ENCODE measurements at places on chromosomes 1 and 21.

DNA sequence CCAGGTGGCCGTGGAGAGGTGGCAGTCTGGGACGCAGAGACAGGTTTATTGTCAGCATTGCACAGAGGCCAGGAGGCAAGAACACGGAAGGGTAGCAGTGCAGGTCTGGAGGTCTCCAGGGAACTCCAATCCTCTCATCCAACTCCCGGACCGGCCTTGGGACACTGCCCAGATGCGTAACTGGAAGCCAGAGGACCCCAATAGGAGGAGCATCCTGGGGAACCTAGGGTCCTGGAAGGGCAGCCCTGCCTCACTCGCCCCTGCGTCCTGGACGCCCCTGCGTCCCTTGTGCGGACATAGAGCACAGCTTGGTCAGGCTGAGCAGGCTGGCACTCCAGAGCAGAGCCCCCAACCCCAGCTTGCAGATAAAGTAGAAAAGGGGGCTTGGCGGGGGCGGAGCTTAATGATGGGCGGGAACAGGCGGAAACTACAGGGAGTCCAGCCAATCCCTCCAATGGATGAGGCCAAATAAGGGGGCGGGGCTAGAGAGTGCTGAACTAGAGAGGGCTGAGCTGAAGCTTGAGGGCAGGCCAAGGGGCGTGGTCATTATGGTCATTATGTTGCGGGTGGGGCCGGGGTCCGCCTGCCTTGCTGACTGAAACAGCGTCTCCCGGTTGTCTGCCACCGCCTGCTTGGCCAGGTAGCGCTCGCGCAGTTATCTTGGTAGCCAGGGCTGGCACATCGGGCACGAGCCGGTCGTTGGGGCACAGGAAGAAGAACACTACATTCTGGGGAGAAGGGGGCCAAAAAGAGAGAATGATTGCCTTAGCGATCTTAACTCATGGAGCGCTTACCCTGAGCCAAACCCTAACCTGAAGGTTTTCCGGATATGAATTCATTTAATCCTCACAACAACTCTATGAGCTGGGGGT is 3.7 kb upstream of the ARHGEF19 start:
- no peaks in the 10 kb centered on the region for H3K27me3 ChIP-seq
- H3K4me1 ChIP-seq = peaks cover 30% of the 10 kb centered on the region
- no peaks in the 10 kb centered on the region for H3K36me3 ChIP-seq
- DNase-seq = no peak

DNA sequence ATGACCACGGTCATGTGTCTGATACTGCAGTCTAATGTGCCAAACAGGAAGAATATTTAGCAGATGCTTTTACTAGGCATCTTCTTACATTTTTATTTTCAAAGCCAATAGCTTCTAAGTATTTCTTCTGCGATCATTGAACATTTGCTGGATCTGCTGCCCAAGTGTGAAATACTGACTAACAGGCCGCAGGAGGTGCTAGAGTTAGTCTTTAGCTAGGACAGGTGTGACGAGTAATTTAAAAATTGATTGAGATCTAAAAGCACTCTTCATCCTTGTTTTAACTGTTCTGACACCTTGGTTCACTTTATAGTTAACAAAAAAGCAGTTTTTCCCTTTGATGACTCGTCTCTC is 748 bp upstream of the FAM78B start:
- peaks cover 28% of the 10 kb centered on the region for H3K27me3 ChIP-seq
- no peaks in the 10 kb centered on the region for H3K36me3 ChIP-seq
- peak overlapping the region; percentile 53 for H3K4me3 ChIP-seq
- H3K4me1 ChIP-seq = no peaks in the 10 kb centered on the region
- H3K27ac ChIP-seq = no peak overlapping the region
- no peak for DNase-seq

GRCh38 chr21:45228171-45228641 is 59.5 kb downstream of the POFUT2 start:
- peaks cover 28% of the 10 kb centered on the region for H3K4me1 ChIP-seq
- DNase-seq = peak; percentile 42
- peaks cover 12% of the 10 kb centered on the region for H3K27me3 ChIP-seq
- H3K4me3 ChIP-seq = no peak overlapping the region

- DNase-seq = no peak
- peaks cover 12% of the 10 kb centered on the region for H3K27me3 ChIP-seq
- no peaks in the 10 kb centered on the region for H3K36me3 ChIP-seq
- H3K4me3 ChIP-seq = no peak overlapping the region
- H3K4me1 ChIP-seq = no peaks in the 10 kb centered on the region
Observed at GRCh38 chr1:11539850-11540772, 61.2 kb downstream of the DISP3 start.

GRCh38 chr1:51463561-51463960 is 55.5 kb downstream of the EPS15 start:
- no peaks in the 10 kb centered on the region for H3K4me1 ChIP-seq
- DNase-seq = no peak
- no peaks in the 10 kb centered on the region for H3K27me3 ChIP-seq
- H3K36me3 ChIP-seq = peaks cover 2% of the 10 kb centered on the region
- no peak overlapping the region for H3K4me3 ChIP-seq

- H3K4me3 ChIP-seq = no peak overlapping the region
- no peaks in the 10 kb centered on the region for H3K36me3 ChIP-seq
- no peak overlapping the region for H3K27ac ChIP-seq
Observed at GRCh38 chr1:194347200-194347599, 1160.8 kb upstream of the B3GALT2 start.

GRCh38 chr21:8988696-8989095 is 1532.7 kb upstream of the TPTE start:
- H3K36me3 ChIP-seq = no peaks in the 10 kb centered on the region
- no peak overlapping the region for H3K27ac ChIP-seq
- H3K4me1 ChIP-seq = no peaks in the 10 kb centered on the region
- no peaks in the 10 kb centered on the region for H3K27me3 ChIP-seq
- no peak for DNase-seq
- no peak overlapping the region for H3K4me3 ChIP-seq

DNA sequence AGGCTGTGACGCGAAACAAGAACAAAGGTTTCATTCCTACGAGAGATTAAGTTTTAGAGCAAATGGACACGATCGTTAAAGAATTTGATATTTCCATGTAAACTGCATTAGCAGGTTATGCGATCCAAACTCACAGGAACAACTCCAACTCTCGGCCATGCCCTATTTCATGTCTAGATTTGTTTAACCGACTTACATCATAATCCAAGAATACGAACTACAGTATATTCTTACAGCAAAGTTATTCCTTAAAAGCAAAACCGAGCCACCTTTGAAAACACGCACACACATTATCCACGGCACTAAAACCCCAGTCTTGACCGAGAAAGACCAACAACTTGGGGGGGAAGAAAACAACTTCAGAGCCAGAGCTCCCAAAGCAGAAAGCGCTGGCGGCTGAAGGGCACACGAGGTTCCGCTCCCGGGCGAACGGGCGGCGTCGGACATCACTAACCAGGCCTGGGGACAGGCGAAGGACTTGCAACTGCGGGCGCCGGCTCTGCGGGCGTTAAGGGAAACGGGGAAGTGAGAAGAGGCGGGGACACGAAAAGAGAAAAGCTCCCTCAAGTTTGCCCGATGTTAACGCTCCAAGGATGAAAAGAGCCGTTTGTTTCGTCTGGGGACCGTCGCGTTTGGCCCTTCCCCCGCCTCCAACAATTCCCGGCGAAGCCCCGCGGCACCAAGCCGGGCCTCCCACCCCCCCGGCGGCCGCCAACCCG is 690 bp downstream of the B3GALNT2 start:
- H3K36me3 ChIP-seq = no peaks in the 10 kb centered on the region
- peak overlapping the region; percentile 84 for H3K27ac ChIP-seq
- DNase-seq = no peak
- H3K27me3 ChIP-seq = no peaks in the 10 kb centered on the region
- H3K4me1 ChIP-seq = peaks cover 27% of the 10 kb centered on the region
- peak overlapping the region; percentile 75 for H3K4me3 ChIP-seq

GRCh38 chr1:202710070-202711045 is at the start of gene SYT2:
Gene SYT2 (minus strand): TSS chr1:202710454. CDS start chr1:202605772, 104,682 bp downstream.
- no peaks in the 10 kb centered on the region for H3K36me3 ChIP-seq
- no peak within 1 kb of the TSS for H3K4me3 ChIP-seq
- peaks cover 65% of the 10 kb centered on the region for H3K27me3 ChIP-seq

GRCh38 chr1:231985296-231986023 is 358.9 kb downstream of the DISC1 start:
- H3K27ac ChIP-seq = no peak overlapping the region
- DNase-seq = no peak
- no peaks in the 10 kb centered on the region for H3K4me1 ChIP-seq

DNA sequence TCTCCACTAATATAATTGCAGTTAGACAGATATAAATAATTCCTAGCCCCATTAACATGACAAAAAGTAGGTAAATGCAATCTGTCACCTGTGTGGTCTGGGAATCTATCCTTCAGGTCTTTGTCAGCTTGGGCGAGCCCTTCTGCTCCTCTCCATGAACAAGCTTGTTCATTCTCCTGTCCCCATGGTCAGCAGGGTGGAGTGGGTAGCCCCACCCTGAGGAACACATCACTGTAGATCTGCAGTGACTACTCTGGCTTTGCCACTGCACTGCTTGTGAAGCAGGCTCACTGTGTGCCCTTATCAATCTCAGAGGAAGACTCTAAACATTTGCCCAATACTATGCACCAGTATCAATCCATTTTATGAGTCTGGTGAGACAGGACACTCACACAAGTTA is 279.0 kb downstream of the MATN1 start:
- H3K27ac ChIP-seq = no peak overlapping the region
- H3K27me3 ChIP-seq = no peaks in the 10 kb centered on the region
- no peaks in the 10 kb centered on the region for H3K36me3 ChIP-seq
- no peak overlapping the region for H3K4me3 ChIP-seq

DNA sequence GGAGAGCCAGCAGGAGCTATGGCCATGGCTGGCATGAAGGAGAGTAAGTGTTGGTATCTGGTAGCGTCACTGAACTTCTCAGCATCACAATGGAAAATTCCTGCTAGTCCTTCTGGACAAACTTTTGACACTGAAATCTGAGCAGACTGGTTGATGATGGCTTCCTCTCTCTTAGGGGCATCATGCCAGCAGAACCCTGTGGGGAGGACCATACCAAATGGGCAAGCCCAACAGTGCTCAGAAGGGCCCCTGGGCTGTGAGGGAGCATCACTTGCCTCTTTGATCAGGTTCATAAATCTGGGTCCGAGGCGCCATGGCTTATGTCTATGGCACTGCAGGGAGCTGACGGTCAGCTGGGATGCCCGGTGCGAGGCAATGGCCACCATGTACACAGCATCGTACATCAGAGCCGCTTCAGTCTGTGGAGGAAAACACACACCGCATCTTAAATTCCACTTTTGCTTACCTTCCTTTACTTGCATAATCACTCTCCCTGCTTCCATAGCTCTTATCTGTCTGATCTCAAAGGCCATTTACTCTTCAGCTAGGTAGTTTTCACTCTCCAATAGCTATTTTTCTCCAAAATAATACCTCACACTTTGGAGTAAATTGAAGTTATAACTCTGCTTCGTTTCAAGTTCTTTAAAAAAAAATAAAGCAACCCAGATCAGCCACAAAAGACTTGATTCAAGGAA is 297.1 kb downstream of the GRIK1 start:
- H3K4me1 ChIP-seq = no peaks in the 10 kb centered on the region
- DNase-seq = no peak
- H3K27me3 ChIP-seq = no peaks in the 10 kb centered on the region
- H3K27ac ChIP-seq = no peak overlapping the region
- H3K4me3 ChIP-seq = no peak overlapping the region
- H3K36me3 ChIP-seq = no peaks in the 10 kb centered on the region

GRCh38 chr1:156931211-156931952 is 10.9 kb downstream of the LRRC71 start:
- peaks cover 5% of the 10 kb centered on the region for H3K4me1 ChIP-seq
- H3K27ac ChIP-seq = no peak overlapping the region
- H3K4me3 ChIP-seq = no peak overlapping the region

GRCh38 chr1:10596780-10597179 is 122.0 kb downstream of the PEX14 start:
- no peak overlapping the region for H3K4me3 ChIP-seq
- no peak overlapping the region for H3K27ac ChIP-seq

DNA sequence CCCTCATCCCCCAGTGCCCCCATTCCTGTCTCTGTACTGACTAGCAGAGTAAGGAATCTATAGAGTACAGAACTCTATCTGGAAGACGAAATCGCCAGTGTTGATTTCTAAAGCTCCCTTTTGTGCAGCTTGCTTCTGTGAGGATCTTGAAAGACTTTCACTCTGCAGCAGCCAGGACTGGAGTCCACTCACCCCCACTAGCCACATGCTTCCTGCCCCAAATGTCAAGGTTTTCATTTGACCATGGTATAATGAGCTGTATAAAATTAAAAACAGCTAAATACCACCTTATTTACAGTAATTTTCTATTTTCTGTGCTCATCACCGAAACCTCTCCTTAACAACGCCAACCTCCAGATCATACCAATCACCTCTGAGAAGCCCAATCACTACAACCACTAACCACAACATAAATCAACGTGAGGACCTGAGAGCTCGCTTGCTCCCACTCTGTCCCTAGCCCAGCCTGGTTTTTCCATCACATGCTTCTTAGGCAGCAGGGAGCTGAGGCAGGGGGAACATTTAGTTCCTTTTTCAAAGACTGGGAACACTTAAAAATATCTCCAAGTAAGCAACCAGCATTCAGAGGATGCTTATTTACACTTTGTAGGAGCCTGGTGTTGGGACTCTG is 56.1 kb upstream of the IRF2BP2 start:
- peaks cover 8% of the 10 kb centered on the region for H3K4me1 ChIP-seq
- no peaks in the 10 kb centered on the region for H3K27me3 ChIP-seq
- H3K36me3 ChIP-seq = peaks cover 2% of the 10 kb centered on the region

GRCh38 chr21:27795418-27795817 is 828.5 kb upstream of the ADAMTS5 start:
- no peaks in the 10 kb centered on the region for H3K4me1 ChIP-seq
- no peak for DNase-seq
- H3K27me3 ChIP-seq = no peaks in the 10 kb centered on the region
- H3K4me3 ChIP-seq = no peak overlapping the region

DNA sequence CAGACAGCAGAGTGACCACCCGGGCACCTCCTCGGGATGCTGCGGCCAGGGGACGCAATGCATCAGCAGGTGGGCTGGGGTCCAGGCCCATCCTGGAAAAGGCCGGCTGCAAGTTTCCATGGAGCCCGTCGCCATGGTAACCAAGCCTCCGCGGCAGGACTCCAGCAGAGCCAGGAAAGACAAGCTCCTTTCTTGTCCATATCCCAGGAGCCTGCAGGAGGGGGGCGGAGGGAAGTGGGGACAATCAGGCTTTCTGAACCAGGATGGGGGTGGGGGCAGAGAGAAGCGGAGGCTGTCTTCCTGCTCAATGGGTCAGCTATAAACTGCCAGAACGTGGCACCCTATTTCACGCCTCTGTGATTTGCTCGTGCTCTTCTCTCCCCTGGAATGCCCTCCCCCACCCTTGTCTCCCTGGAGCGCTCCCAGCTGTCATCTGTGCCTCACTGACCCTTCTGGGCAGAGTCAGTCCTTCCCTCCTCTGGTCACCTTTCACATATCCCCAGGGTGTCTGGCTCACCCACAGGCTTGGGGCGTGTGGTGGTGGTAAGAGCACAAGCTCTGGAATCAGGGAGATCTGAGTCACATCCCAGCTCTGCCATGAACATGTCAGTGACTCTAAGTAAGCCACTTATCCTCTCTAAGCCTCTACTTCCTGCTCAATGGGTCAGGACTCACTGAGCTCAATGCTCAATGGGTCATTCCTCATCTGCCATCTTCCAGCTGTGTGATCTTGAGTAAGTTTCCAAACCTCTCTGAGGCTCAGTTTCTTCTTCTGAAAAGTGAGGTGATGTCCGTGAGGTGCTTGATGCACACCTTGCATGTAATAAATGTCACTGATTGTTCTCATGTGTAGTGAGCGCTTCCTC is 58.9 kb upstream of the LAPTM5 start:
- no peak overlapping the region for H3K27ac ChIP-seq
- H3K27me3 ChIP-seq = peaks cover 68% of the 10 kb centered on the region
- peaks cover 10% of the 10 kb centered on the region for H3K4me1 ChIP-seq
- H3K36me3 ChIP-seq = no peaks in the 10 kb centered on the region
- peak; percentile 58 for DNase-seq

Data from keratinocyte (primary cell).